ENCODE measurements at places on chromosomes 6 and 20.

GRCh38 chr6:170222498-170223471 lies 68.1 kb downstream of the DLL1 start:
- DNase-seq: no peak

GRCh38 chr20:10481676-10482075 lies 46.6 kb downstream of the SLX4IP start:
- no peak for DNase-seq

- DNase-seq: no peak
Measured at GRCh38 chr6:1624851-1625781, 15.4 kb downstream of the FOXC1 start.

DNA sequence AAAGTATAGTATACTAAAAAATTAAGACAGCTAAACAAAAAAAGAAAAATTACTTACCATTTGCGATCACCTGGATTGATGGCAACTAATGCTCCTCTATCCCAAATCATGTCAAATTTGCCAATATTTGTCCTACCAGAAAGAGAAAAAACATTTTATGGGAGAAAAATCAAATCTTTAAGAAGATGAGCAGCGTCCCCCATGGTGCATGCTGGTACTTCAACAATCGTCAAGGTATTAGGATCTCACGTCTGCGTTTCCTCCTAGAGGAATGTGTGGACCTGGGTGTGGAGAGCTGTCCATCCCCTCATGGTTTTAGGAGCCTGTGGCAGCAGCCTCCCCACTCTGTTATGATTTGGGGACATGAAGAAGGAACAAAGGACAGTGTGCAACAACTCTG lies 16.0 kb downstream of the TPMT start:
- DNase-seq: no peak

DNA sequence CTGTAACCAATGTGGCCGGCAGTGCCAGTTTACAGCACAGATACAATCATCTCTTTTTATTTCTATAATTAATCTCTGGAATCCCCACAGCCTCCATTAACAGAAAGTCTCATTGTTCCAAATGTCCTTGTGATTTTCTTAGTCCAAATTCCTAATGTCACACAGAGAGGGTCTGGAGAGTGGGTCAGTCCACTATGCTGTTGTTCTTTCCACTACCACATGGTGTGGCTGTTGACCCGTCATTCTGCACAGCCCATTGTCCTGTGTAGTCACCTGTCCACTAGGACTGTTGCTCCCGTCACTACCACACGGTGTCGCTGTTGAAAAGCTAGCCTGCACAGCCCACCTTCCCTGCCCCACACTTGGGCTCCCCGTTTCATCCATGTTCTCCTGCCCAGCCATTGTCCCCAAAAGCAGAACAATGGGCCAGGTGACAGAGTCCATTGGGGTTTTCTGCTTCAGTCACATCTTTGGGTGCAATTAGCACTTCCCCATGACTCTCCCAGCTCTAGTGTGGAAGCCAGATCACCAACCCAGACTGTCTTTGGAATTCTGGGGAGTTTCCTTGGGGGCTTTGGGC lies 8.6 kb upstream of the LBP start:
- DNase-seq: no peak

DNA sequence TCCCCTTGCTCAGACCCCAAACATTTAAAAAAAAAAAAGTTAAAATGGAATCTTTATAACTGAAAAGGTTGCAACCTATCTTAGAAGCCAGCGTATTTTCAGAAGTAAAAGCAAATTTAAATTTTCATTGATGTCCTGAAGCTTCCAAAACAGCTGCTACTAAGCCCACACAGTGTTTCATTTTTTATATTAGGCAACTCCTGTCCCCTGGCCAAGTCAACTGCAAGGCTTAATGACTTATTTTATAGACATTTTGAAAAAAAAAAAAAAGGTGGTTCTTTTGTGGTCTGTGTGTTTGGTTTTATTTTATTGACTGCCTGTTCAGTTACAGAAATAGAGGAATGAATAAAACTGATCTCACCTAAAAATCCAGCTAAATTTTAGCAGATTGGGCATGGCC lies 13.0 kb downstream of the CFAP61 start:
- DNase-seq: no peak

- DNase-seq: no peak
Measured at GRCh38 chr20:32522526-32522775, 62.7 kb downstream of the NOL4L start.

- DNase-seq: no peak
Measured at GRCh38 chr6:117536317-117536716, 53.8 kb downstream of the DCBLD1 start.

DNA sequence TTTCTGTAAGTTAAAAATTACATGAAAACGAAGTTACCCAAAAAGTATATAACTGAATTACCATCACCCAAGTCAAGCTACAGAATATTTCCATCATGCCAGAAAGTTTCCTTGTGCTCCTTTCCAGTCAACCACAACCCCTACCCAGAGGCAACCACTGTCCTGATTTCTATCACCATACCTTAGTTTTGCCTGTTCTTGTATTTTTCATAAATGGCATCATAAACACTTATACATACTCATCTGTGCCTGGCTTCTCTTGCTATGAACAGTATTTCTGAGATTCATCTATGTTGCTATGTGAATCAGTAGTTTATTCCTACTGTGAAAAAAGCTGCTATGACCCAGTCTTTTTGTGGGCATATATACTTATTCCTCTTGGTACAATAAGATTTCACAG lies 7.4 kb downstream of the FKBP5 start:
- no peak for DNase-seq

DNA sequence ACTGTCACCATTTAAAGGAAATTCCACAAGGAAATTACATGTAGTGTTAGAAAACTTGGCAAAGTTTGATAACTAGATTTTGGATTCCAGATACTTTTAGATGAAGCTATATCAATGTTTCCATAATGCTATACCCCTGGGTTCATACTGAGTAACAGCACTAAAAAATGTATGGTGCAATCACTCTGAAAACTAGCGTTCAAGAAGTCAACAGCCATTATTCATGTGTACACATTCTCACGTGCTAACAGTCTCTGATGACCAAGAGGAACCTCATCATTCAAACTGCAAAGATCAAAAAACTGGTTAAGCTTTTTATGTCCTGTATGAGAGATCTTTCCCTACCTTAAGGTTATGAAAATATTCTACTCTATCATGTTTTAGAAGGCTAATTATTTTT lies 197.6 kb downstream of the GMDS start:
- no peak for DNase-seq

- no peak for DNase-seq
Measured at GRCh38 chr6:41021832-41022231, 17.2 kb downstream of the UNC5CL start.

DNA sequence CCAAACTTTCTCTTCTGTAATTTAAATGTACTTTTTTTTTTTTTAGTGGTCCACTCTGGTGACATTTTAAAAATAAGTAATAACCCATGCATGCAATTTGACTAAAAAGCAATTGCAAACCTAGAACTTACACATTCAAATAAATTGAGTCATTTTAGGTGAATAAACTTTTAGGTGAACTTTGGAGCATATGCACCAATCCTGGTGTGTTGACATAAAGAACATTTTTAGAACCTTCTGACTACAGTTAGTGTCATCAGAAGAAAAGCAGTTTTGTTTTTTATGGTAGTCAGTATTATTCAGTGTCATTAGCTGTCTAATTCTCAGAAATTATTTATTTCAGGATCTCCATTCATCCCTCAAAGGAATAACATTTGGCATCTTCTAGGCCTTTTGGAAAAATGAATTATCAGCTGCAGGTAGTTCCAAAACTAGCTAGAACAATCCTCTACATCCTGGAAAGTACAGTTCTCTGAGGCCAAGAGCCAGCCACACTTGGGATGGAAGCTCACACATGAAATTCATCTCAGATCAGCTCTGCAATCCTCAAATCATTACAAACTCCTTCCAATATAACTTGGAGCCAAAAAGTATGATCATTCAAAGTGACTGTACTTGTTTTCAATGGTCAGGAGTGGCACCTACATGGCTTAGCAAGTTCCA lies 38.5 kb upstream of the SIM1 start:
- DNase-seq: no peak

DNA sequence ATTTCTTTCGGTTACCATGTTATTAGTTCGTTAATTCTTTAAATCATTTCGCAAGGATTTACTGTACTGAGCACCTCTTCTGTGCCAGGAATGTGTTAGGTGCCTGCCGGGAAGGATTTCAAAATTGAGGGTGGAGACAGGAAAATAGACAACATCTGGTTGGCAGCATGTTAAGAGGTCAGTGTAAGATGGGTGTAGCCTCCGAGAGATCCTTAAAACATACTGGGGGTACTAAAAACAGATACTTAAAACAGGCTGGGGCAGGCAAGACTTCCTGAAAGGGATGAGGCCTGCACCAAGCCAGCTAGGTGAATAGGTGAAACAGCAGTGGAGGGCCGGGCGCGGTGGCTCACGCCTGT lies 178.0 kb upstream of the SGK1 start:
- DNase-seq: no peak

DNA sequence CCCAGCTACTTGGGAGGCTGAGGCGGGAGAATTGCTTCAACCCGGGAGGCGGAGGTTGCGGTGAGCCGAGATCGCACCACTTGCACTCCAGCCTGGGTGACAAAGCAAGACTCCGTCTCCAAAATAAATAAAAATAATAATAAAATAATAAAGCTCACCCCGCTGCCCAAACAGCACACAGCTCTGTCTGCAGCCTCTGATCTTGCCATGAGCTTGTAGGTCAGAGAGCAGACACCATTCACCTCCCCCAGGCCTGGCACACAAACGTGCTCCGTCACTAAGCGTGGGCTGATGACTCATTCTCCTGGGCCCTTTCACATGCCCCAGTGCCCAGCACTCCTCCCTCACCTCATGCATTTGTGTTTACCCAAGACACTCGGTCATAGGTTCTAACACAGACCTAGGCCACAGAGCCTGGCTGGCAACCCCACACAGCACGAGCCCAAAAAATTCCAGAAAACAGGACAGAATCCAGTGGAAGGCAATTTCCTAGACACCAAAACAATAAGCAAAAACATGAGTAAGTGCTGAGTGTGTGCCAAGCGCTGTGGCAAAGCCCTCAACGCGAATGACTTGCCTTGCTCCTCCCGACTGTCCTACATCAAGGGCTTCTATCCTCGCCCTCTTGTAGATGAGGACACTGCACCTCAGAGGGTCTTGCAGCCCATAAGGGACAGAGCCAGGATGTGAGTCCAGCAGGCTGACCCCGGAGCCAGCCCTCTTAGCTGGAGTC lies 18.0 kb downstream of the ATP9A start:
- no peak for DNase-seq

GRCh38 chr6:322940-323729 lies 30.8 kb downstream of the DUSP22 start:
- DNase-seq: no peak

DNA sequence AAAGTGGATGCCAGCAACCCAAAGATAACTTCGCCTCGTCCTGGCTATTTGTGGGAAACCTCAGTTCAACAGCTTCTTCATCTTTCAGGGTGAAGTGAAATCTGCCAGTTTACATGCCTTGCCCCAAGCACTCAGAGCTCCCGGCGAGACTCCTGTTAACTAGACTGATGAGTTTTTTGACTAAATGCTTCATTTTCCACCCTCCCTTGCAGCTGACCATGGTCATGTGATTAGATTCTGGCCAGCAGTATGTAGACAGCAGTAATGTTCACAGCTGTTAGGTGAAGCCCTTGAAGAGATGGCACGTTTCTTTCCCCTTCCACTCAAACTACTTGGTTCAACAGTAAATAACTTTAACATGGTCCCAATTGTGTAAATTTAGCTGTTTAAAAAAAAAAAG lies 718.8 kb upstream of the FLRT3 start:
- no peak for DNase-seq

GRCh38 chr6:29502181-29502580 lies 14.4 kb upstream of the MAS1L start:
- DNase-seq: no peak

- DNase-seq: peak; percentile 43
Measured at GRCh38 chr20:38692436-38693411, 31.6 kb upstream of the SLC32A1 start.

DNA sequence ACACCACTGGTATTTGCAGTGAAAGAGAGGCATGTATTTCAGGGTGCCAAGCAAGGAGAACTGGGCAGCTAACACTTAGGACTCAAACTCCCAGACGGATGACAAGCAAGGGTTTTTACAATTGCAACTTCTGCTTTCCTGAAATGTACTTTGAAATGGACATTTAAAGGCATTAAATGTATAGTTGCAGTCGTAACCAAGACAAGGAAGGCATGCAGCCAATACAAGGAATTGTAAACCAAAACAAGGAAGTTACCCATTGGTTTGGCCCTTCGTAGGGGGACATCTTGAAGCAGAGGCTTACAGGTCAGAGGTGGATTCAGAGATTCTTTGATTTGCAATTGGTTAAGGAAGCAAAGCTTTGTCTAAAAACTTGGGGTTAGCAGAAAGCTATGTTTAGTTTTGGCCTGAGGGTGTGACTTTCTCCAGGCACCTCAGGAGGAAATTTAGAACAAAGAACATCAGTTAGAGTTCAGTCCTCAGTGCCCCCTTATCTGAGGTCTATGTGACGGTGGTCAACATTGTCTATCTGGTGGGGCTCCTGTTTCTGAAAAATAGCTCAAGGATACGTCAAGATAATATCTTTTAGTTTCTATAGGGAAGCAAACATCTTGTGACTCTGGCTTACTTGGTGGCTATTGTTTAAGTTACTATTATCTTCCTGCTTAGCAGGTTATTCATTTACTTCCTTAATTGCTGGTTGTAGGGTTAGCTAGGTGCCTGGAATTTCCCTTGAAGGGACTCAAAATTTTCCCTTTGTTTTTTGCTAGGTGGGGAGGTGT lies 266.0 kb downstream of the CD83 start:
- no peak for DNase-seq

DNA sequence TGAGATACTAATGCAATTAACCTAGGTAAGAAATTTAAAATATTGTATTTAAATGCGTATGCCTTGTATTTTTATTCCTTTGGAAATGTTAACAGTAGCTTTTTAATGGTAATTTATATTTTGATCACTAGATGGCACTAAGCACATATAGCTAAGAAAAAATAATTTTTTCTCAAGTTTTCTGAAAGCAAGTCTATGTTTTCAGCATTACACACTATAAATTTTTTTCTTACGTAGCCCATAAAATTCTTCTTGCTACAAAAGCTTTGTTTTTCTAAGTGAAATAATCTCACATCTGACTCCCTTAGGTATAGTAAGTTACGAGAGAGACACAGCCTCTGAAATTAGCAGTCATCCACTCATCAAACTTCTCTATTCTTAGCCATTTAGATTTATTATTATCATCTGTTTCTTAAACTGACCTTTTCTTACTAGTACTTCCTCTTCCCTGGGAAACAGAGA lies 35.7 kb downstream of the TSPYL4 start:
- no peak for DNase-seq

DNA sequence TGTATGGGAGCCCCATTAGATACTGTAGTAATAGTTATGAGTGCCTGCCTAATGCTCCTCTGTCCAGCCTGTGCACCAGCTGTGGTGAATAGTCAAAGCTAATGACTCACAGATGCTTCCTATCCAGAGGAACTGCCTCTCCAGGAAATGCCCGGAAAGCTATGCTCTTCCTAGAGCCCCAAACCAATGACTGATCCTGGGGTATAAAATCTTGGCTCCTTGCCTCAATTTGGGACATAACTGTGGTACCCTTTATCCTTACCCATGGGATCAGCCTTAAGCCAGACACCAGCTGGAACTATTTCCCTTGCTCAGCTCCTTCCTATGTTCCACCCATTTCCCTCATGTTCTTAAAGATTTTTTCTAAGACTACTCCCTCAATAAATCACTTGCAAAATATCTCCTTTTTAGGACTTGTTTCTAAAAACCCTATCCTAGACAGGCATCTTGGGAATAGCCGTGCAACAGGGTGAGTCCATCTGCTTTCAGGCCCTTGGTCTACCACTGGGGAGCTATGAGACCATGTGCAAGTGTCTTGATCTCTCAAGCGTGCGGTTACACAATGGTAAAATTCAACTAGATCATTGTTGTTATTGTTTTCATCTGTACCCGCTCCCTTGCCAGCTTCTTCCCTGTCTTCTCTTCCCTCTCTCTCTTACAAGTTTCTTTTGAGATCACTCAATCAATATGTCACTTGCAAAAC lies 283.7 kb downstream of the BTBD3 start:
- no peak for DNase-seq

All from activated naive CD4-positive, alpha-beta T cell treated with anti-CD3 and anti-CD28 coated beads, Interleukin-2, amount 50 U/mL, for 16 hours (primary cell).